ENCODE measurements at places on chromosomes 16 and 17. TPM values are rescaled to one million over a fixed set of nuclear protein-coding genes. Genes with fewer than 3 reads are reported as not detected.

GRCh38 chr16:24041834-24042631 is 206.2 kb downstream of the PRKCB start:
- peak; percentile 66 for DNase-seq

DNA sequence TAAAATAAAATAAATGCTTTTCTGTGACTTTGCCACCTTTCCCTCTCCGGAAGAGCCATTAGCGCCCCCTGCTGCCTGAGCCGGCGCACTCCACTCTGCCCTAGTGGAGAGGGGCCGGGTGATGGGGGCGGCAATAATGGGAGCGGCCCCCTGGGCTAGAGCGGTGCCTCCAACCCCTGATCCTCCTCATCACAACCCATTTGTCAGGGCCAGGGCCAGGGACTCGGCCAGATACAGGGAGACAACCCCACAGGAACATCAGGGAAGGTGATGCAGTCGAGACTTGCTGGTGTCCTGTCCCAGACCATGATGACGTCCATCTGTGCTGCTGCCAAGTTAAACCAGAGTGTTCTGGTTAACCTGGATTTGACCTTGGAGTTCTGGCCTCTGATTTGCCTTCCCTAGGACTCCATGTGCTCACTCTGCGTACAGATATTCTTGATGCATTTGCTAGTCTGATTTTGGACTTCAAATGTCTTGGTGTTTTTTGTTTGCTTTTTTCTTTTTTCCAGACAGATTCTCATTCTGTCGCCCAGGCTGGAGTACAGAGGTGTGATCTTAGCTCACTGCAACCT is 46.1 kb upstream of the BPTF start:
- DNase-seq, result peak; percentile 21

DNA sequence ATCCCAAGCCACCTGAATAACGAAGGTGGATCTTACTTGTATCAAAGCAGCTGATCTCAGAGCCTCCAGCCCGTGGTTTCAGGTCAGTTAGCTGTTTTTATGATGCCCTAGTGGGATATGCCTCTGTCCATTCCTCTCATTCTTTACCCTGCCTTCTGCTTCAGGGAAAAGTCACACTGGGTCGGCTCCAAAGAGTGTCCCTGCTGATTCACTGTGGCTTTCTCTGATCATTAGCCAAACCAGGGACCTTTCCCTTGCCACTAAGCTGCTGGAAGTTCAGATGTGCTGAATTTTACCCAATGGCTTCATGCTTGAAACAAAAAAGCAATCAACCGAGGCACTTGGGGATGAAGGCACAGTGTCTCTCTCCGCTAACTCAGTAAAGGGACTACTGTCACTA is 170.2 kb upstream of the SALL1 start:
- no peak for DNase-seq

DNA sequence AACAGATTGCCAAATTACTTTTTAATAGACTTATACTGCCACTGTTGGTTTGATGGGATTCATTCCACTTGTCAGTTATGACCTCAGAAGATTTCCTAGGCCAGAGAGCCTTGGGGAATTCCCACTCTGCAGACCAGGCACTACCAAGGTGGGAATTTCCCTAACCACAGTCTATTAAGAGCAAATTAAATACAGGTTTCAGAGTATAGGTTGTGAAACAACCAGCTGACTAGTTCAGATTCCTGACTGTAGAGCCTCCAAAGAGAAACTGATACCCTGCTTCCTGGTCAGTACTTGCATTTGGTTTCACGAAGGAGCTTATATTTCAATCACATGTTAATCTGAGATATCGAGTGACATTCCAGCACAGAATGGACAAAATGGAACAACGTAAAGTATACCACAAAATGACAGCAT is 186.5 kb downstream of the STX8 start:
- no peak for DNase-seq

DNA sequence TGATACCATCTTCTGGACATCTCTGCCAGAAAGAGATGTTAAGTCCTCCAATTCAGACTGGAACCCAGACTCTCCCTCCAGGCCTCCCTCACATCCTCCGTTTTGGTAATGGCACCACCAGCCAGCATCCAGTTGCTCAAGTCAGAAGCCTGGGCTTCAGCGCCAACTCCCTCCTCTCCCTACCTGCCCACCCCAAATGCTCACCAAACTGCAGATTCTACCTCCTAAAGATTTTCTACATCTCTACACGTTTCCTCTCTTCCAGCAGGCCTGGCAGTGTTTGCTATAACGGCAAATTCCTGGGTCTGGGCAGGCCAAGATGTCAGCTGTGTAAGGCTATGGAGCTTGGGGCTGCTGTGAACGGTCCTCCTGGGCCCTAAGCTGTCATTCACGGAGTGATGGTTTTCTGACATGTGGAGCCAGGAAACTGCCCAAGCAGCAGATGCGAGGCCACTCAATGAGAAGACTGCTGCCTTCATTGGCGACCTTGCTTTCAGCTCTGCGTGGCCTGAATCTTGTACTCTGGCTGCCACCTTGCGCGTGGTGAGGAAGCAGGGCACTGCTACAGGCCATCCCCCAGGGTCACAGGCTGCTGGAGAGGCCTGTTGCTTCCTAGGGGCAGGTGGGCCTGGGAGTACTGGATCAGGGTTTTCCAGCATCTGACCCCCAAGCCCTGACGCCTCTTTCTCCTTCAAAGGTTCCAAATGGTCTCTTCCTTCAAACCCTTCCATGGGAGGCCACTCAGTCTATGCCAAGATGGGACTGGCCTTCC is 37.7 kb downstream of the TBX4 start:
- no peak for DNase-seq

GRCh38 chr17:28841901-28842281 is 699 bp downstream of the FAM222B start:
- DNase-seq, result no peak

GRCh38 chr16:70455910-70456309 is 1.5 kb downstream of the FCSK start:
- DNase-seq, result no peak

- DNase-seq, result no peak
These were observed 15.2 kb downstream of the ZFHX3 start for GRCh38 chr16:73032541-73033270.

DNA sequence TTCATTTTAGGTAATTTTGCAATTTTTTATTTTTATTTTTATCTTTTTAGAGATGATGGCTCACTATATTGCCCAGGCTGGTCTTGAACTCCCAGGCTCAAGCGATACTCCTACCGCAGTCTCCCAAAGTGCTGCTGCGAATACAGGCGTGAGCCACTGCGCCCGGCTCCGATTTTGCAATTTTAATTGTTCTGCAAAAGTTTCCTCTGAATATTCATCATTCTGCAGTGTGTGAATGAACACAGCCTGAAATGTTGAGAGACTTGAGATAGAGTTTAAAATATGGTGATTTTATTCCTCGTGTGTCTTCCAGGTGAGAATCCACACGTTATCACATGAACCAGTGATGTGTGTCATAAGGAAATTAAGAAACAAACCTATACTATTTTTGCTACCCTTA is 75.8 kb downstream of the KCNJ12 start:
- no peak for DNase-seq

DNA sequence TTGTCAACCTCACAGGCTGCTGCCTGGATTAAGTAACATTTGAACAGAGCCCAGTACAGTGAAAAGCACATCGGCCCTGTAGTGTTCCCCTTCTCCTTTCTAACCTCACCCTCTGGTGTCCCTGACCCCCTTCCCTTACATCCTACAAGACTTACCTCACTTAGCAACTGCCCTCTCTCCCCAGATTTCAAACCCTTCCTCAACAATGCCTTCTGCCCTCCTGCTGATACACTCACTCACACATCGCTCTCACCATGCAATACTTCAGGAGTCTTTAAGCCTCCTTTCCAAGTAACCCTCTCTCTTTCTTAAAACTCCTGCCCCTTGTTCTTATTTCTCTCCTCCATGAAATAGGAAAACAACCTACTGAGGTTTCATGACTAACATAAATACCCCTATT is 17.8 kb downstream of the ZZEF1 start:
- no peak for DNase-seq

The KCNJ12 gene
- 4.3 TPM for total RNA-seq

The TSNAXIP1 gene
- total RNA-seq, result 0.45 TPM

The MYH3 gene
- total RNA-seq, result 0.06 TPM

DNA sequence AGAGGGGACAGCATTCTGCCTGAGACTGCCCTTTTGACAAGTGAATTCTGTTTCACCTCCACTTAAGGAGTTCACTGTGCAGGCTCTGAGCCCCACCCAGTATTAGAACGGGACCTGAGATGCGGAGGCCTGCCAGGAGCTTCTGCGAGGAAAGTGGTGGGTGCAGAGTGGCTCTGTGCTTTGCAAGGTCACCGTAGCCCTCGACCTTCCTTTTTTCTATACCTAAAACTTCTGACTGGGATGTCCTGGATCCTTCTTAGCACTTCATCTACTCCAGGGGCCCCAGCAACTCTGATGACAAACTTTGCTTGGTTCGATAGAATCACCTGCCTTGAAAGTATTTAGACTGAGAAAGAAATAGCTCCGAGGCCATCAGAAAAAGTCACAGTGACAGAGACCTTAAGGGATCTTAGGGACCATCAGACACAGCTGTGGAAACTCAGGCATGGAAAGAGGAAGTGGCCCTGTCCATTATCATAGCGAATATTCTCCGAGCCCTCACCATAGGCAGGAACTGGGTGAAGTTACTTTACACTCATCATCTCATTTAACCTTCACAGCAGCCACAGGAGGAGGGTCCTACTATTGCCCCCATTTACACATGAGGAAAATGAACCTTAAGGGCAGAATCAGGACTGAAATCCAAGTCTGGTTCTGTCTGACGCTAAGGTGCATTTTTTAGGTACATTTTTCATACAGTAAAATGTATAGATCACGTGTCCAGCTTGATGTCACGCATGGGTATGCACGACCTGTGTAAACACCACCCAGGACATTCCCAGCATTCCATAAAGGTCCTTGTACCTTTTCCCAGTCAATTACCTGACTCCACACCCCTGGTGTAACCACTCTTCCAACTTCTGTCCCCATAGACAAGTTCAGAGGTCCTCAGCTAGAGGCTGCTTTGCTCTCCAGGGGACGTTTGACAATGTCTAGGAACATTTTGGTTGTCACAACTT is 676 bp upstream of the KRT13 start:
- DNase-seq, result no peak

GRCh38 chr17:57447990-57448758 is 191.9 kb downstream of the MSI2 start:
- DNase-seq, result no peak

DNA sequence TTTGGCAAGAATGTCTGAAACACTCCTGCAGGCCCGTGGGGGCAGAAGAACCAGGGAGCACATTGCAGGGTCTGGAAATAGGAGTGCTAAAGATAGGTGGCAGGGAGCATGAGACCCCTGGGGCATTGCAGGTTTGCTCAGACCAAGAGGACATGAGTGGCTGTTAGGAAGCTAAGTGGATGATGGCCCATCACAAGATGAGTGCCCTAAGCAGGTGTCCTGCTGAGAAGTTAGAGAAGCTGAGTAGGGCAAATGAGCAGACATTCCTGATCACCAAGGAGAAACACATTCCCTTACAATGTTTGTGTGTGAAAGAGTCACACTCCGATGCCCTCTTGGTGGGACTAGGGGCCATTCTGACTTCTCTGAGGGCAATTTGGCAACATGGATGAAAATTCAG is 9.9 kb downstream of the MLYCD start:
- DNase-seq, result no peak

The CCL1 gene
- total RNA-seq, result not detected

GRCh38 chr16:1088295-1089170 is 7.5 kb downstream of the C1QTNF8 start:
- no peak for DNase-seq

The ZG16 gene
- not detected for total RNA-seq

- no peak for DNase-seq
These were observed 175.7 kb downstream of the RGS9 start for GRCh38 chr17:65312718-65313377.

DNA sequence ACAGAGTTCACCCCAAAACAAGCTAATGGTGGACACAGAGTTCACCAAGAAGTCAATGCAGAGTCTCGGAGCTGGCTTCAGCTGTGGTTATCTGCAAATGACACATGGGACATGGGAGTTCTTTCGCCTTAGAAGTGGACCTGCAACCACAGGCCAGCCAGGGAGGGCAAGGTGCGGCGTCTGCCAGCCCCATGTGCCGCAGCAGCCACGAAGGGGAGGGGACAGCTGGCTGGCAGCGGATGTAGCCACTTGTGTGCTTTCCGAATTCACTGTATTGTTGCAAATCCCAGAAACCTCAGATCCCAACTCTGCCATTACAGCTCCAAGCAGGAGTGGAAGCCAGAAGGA is 24.8 kb downstream of the LMF1 start:
- no peak for DNase-seq

All from NCI-H460 (cell line).